Heart left ventricle (tissue), 16 donors: ENCODE measurements at places on chromosomes 16 and 17. TPM values are rescaled to one million over a fixed set of nuclear protein-coding genes. Genes with fewer than 3 reads are reported as not detected.
A peak's percentile ranks its signal among the peaks of the same experiment; 100 is the strongest.

HCRT gene
- not detected for total RNA-seq

NTN1 gene
- total RNA-seq: 23.1 TPM

- peak; percentile 78 for DNase-seq
- peaks cover 35% of the 10 kb centered on the region for H3K4me1 ChIP-seq
- no peaks in the 10 kb centered on the region for H3K27me3 ChIP-seq
- H3K27ac ChIP-seq: peak within 1 kb of the TSS; percentile 99
- H3K4me3 ChIP-seq: peak within 1 kb of the TSS; percentile 83
Observed at GRCh38 chr16:27313422-27314160, at the start of gene IL4R. IL4R (plus strand) TSS chr16:27313974; CDS start chr16:27340204, 26,230 bp downstream.

DNA sequence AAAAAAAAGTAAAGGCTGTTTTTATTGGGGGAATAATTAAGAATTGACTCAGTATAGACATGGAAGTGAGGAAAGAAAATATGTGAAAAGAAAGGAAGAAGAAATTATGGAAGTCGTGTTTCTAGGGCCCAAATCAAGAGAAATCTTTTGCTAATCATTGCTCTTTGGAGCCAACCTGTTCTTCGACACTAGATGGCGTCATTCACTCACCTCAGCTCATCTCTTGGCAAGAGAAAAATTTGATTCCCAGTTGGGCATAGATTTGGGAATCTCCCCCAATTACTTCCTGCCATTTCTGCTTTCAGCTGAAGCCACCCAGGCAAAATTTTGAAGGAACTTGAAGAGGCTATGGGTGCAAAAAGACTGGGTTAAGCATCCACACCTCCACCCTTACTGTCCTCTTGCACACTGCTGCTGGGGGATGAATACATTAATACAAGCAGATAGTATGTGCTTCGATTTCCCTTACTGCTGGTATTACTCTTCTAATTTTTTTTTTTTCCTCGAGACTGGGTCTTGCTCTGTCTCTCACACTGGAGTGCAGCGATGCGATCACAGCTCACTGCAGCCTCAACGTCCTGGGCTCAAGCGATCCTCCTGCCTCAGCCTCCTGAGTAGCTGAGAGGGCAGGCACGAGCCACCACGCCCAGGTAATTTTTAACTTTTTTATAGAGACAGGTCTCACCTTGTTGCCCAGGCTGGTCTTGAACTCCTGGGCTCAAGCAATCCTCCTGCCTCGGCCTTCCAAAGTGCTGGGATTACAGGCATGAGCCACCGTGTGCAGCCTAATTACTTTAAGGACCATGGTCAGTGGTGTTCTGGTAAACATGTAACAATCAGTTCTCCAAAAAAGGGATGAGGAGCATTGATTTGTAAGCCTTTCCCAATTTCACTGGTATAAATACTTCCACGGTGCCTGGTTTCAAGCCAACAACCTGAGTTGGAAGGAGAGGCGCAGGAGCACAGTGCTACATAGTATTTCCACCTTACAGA lies 13.5 kb downstream of the PSMD7 start:
- H3K36me3 ChIP-seq: peaks cover 16% of the 10 kb centered on the region
- DNase-seq: no peak
- H3K4me3 ChIP-seq: no peak overlapping the region
- peaks cover 4% of the 10 kb centered on the region for H3K4me1 ChIP-seq
- no peak overlapping the region for H3K27ac ChIP-seq

- H3K4me1 ChIP-seq: peaks cover 29% of the 10 kb centered on the region
- no peak for DNase-seq
- H3K36me3 ChIP-seq: no peaks in the 10 kb centered on the region
- H3K4me3 ChIP-seq: no peak overlapping the region
- H3K27ac ChIP-seq: no peak overlapping the region
Observed at GRCh38 chr16:68062910-68063393, 22.2 kb upstream of the NFATC3 start.

- no peak overlapping the region for H3K27ac ChIP-seq
- H3K4me1 ChIP-seq: peaks cover 10% of the 10 kb centered on the region
- peaks cover 38% of the 10 kb centered on the region for H3K36me3 ChIP-seq
- H3K4me3 ChIP-seq: no peak overlapping the region
- DNase-seq: no peak
Observed at GRCh38 chr16:67202426-67202825, 3.5 kb downstream of the ELMO3 start.

GRCh38 chr16:35298460-35299243 lies 1839.2 kb downstream of the TP53TG3F start:
- no peak for DNase-seq
- H3K27me3 ChIP-seq: no peaks in the 10 kb centered on the region
- no peak overlapping the region for H3K4me3 ChIP-seq
- H3K27ac ChIP-seq: no peak overlapping the region

- H3K4me3 ChIP-seq: no peak overlapping the region
- H3K27ac ChIP-seq: no peak overlapping the region
- peaks cover 8% of the 10 kb centered on the region for H3K4me1 ChIP-seq
- DNase-seq: no peak
Observed at GRCh38 chr17:35821308-35821707, 12.0 kb downstream of the TAF15 start.

DNA sequence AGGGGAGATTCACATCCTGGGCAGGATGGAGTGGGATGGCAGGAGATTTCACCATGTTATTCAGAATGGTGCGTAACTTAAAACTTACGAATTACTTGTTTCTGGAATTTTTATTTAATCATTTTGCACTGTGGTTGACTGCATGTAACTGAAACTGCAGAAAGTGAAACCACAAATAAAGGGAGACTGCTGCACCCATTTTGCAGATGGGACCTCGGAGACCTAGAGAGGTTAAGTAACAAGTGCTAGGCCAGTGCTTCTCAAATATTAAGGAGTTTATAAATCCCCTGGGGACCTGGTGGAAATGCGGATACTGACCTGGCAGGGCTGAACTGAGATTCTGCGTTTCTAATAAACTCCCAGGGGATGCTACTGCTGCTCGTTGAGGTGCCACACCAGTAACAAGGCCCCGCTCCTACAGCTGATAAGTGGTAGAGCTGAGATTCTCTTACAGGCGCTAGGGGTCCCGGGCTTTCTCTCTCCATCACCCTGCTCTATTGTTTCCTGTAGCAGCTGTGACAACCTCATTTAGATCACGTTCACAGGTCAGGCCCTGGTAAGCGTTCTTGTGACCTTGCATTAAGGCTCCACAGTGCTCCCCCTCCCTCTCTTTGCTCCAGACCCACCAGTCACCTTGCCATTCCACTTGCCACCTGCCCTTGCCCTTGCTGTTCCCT lies 167.1 kb upstream of the CDH13 start:
- no peaks in the 10 kb centered on the region for H3K4me1 ChIP-seq
- DNase-seq: no peak
- no peak overlapping the region for H3K27ac ChIP-seq
- H3K4me3 ChIP-seq: no peak overlapping the region

DNA sequence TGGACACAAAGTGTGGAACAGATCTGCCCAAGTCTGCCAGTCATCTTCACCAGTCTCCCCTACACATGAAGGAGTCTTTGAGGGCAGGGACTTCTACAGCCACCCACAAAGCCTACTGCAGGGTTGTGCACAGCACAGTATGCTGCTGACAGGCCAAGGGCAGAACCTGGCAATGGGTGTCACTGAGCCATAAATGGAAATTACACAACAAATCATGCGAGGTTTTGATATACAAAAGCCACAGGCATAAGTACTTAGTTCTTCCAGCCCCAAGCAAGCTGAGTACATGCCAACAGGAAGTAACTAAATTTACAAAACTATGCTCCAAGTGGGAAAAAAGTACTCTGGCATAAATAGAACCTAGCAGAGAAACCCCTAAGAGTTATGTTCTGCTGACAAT lies 7.8 kb upstream of the PSMC3IP start:
- H3K36me3 ChIP-seq: peaks cover 100% of the 10 kb centered on the region
- H3K4me3 ChIP-seq: no peak overlapping the region
- H3K27ac ChIP-seq: no peak overlapping the region
- H3K27me3 ChIP-seq: no peaks in the 10 kb centered on the region

GRCh38 chr16:89093602-89094251 lies at the start of gene ACSF3:
ACSF3 (plus strand) TSS chr16:89093852; CDS start chr16:89100682, 6,830 bp downstream.
- H3K27ac ChIP-seq: peak within 1 kb of the TSS; percentile 76
- H3K36me3 ChIP-seq: no peaks in the 10 kb centered on the region
- H3K4me3 ChIP-seq: peak within 1 kb of the TSS; percentile 91
- H3K4me1 ChIP-seq: peaks cover 8% of the 10 kb centered on the region

DNA sequence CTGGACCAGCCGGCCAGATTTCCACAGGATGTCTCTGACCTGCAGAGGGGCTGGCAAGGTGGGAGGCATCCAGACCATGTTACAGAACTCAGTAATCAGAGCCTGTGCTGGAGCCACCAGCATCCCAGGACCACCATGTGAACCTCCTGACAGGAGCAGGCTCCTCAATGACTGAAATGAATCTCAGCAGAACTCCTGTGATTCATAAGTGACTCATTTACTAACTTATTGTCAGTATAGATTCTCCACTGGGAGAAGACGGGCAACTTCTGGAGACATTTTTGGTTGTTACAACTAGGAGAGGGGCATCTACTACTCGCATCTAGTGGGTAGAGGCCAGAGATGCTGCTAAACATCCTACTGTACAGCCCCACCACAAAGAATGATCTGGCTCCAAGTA lies 3.1 kb upstream of the WWOX start:
- peaks cover 25% of the 10 kb centered on the region for H3K27me3 ChIP-seq
- H3K27ac ChIP-seq: no peak overlapping the region
- peaks cover 12% of the 10 kb centered on the region for H3K4me1 ChIP-seq
- no peak overlapping the region for H3K4me3 ChIP-seq
- DNase-seq: no peak

- no peaks in the 10 kb centered on the region for H3K27me3 ChIP-seq
- no peak overlapping the region for H3K4me3 ChIP-seq
- peak overlapping the region; percentile 19 for H3K27ac ChIP-seq
- no peaks in the 10 kb centered on the region for H3K36me3 ChIP-seq
- peaks cover 25% of the 10 kb centered on the region for H3K4me1 ChIP-seq
Observed at GRCh38 chr17:3974138-3974687, 10.0 kb upstream of the ATP2A3 start.

DNA sequence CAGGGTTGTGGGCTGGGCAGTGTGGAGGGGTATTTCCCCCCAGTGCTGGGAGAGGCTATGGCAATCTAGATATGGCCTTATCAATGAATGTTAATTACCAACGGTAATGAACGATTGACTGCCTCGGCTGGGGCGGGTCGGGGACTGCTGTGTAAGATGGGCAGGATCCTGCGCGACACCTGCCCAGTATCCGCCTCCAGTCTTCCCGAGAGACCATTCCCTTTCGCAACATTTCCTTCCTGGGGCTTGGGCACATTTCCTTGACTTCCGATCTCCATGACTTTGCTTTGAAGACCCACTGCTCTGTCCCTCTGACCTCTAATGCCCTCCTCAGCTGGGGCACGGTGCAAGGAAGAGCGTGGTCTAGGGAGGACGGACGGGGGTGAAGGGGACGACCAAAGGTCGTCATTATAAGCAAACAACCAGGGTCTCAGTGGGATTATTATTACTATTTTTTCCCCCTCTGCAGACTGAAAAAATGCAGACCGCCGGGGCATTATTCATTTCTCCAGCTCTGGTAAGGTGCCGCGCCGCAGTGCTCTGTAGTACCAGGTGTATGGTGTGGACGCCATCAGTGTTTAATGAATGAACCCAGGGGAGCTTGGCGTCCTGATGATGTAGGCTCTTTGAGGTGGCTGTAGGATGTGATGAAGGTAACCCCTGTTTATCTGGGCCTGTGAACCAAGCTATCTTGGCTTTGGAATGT lies 506 bp downstream of the ATP5MC1 start:
- DNase-seq: peak; percentile 40
- peak overlapping the region; percentile 87 for H3K27ac ChIP-seq
- H3K36me3 ChIP-seq: peaks cover 29% of the 10 kb centered on the region
- H3K4me1 ChIP-seq: peaks cover 14% of the 10 kb centered on the region

- H3K36me3 ChIP-seq: no peaks in the 10 kb centered on the region
- no peaks in the 10 kb centered on the region for H3K27me3 ChIP-seq
- no peak overlapping the region for H3K4me3 ChIP-seq
- no peak overlapping the region for H3K27ac ChIP-seq
- no peaks in the 10 kb centered on the region for H3K4me1 ChIP-seq
Observed at GRCh38 chr17:41196068-41196467, 6.4 kb downstream of the KRTAP9-1 start.

DNA sequence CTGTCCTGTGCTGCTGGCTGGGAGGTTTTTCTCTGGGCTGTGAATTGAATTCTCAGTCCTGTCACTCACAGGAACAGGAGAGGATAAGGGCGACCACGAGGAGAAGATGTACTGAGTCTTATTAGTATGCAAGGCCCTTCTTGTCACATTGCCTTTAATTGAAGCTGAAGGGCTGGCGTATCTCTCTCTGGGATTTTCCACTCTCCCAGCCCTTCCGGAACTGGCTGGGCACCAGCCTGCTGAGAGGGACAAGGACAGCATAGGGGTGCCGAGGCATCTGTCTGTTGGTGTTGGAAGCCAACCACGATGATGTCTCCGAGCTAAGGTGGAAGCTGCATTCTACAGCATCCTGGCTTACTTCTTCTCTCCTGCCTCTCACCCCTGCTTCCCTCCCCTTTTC lies 33.2 kb downstream of the GPRC5B start:
- H3K27me3 ChIP-seq: no peaks in the 10 kb centered on the region
- peak overlapping the region; percentile 47 for H3K27ac ChIP-seq
- DNase-seq: no peak
- H3K4me1 ChIP-seq: peaks cover 9% of the 10 kb centered on the region
- H3K36me3 ChIP-seq: peaks cover 5% of the 10 kb centered on the region

GRCh38 chr16:21997697-21998480 lies 3.0 kb downstream of the PDZD9 start:
- peak overlapping the region; percentile 68 for H3K27ac ChIP-seq
- H3K36me3 ChIP-seq: no peaks in the 10 kb centered on the region
- H3K27me3 ChIP-seq: no peaks in the 10 kb centered on the region
- peaks cover 27% of the 10 kb centered on the region for H3K4me1 ChIP-seq
- no peak overlapping the region for H3K4me3 ChIP-seq

GRCh38 chr17:27618417-27618816 lies 12.6 kb upstream of the LGALS9 start:
- H3K4me3 ChIP-seq: no peak overlapping the region
- peaks cover 6% of the 10 kb centered on the region for H3K36me3 ChIP-seq
- no peaks in the 10 kb centered on the region for H3K4me1 ChIP-seq
- no peaks in the 10 kb centered on the region for H3K27me3 ChIP-seq
- no peak for DNase-seq
